AG09319 (cell line): ENCODE measurements at places on chromosomes 3 and 15.

DNA sequence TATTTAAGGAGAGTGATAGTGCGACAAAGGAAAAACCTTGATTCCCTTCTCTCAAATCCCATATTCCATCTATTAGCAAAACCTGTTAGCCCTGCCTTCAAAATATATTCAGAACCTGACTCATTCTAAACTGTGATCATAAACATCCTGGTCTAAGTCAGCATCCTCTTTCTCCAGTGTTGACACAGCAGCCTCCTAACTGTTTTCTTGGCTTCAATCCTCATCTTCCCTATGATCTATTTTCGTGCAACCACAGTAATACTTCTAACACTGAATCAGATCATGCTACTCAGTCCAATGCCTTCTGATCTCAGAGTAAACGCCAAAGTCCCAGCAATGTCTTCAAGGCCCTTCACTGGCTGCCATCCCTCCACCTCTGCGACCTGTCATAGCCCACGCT is 785.1 kb downstream of the EDEM1 start:
- DNase-seq, result no peak

DNA sequence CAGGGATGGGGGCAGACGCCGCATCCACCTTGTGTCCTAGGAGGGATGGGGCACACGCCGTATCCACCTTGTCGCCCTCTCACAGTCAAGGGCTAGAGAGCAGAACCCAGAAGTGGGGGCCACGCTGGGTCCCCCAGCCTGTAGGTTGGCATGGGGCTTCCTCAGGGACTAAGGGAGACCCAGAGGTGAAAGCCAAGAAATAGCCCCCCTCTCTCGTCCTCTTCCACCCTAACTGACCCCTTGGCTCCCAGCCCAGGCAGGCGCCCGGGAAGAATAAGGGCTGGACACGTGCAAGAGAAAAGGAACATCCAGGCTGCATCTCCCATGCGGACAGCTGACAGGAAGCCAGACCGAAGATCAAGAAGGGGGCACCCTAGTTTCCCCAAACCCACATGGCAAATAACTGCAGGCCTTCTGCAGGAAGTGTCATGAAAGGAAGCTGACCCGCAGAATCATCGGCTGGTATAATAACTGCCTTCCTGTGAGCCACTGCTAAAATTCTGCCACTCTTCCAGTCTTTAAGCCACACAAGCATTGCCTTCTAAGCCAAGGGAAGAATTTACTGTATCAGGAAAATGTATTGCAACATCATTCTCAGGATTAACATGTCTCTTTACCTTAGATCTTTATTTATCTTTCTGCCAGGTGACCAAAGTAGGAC is 38.5 kb upstream of the TFRC start:
- DNase-seq, result no peak

DNA sequence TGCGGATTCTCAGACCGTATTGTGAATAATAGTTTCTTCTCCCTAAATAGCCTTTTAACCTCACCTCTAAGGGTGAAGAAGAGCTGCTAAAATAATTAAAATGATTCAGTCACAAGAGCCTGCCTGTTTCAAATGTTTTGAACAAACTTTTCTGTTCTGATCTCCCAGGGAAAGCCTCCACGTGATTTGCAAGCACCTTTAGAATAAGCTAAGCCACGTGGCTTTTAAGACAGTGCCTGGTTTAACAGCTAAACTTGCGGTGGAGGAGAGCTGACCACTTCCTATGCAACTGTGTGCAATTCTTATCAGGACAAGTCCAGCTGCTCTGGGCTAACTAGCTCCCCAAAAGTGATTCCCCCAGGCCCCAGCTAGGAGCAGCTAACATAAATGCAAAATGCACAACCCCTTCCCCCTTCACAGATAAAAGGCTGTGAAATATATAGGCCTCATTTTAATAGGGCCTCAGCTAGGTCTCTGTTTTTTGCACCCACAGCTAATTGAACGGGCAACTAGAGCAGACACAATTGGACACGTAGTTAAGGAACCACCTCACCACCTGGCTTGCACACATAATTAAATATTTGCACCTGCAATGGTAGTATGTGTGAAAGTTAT is 401.2 kb upstream of the NR2F2 start:
- DNase-seq, result no peak

GRCh38 chr15:42012241-42012640 is 8.6 kb downstream of the PLA2G4E start:
- DNase-seq, result no peak

GRCh38 chr3:37463163-37463562 is 288.8 kb upstream of the LRRFIP2 start:
- DNase-seq, result no peak

- DNase-seq, result no peak
Measured at GRCh38 chr15:51405693-51406523, 64.5 kb downstream of the GLDN start.

- DNase-seq, result no peak
Measured at GRCh38 chr3:76470285-76470684, 569.6 kb upstream of the ROBO2 start.

DNA sequence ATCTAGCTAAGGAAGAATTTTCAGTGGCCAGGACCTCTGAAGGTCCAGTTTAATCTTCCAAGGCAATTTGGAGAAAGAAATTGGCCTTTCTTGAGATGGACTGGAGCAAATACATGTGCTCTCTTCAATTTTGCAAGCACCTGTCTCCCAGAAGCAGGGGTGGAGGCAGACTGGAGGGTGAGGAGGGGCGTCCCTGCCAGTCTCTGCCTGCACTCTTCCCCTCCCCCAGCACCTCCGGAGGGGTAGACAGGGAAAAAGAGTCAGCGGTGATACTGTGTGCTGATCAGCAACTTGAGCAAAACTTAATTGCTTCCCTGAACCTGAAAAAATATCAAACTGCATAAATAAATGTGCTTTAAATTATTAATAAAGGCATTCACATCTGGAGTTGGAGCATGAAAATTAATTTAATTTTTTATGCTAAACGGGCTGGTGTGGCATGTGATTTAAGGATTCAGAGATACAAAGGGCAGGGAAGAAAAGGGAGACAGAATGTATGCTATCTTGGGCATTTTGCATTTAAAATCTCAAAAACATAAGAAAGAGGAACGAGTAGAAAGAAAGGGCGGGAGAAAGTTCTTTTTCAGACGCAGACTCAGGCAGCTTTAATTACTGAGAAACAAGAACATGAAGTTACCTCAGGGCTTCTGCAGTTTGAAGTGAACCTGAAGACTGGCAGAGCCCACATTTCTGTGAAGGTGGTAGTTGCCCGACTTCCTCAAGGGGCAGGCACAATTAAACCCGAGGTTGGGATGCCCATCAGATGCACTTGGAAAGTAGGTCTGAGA is 319.7 kb downstream of the UACA start:
- DNase-seq, result no peak

DNA sequence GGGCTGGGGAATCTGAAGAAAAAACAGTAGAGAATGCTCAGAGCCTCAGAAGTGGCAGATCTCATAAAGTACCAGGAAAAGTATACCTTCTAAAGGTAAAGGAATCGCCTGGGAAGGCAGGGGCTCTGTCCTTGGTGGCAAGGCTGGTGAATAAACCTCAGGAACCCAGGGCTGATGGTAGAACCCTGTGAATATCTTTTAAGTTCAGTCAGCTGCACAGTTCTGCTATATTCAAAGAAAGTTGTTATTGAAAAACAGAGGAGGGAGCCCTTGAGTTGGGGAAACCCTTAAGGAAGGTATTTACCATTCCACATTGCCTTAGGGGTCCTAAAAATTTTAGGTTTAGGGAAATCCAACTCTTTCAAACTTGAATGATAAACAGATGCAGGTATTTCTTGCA is 31.2 kb downstream of the ZPLD1 start:
- no peak for DNase-seq

GRCh38 chr15:88995449-88995848 is 82.3 kb upstream of the MFGE8 start:
- no peak for DNase-seq

DNA sequence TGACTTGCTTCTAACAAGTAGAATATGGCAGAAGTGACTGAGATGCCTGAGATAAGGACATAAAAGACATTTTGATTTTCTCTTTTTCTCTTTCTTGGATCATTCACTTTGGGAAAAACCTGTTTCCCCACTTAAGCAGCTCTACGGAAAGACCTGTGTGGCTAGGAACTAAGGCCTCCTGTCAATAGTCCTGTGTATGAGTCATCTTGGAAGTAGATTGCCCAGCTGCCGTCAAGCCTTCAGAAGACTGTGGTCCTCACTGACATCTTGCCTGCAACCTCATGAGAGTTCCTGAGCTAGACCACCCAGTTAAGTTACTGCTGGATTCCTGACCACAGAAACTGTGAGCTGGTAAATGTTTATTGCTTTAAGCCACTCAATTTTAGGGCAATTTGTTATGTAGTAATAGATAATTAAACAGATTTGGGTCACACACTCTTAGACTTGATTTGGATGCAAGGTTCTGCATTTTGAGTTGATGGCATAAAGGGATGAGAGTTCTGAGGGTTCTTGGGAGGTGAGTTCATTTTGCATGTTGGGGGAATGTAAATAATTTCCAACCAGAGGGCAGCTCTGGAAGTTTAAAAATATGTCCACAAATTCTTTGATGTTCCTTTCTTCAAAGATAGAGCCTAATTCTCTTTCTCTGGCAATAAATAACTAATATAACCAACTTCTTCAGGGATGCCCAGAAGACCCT is 229.2 kb downstream of the SQOR start:
- DNase-seq, result no peak

GRCh38 chr3:167732313-167733065 is 2.2 kb downstream of the PDCD10 start:
- DNase-seq, result no peak

DNA sequence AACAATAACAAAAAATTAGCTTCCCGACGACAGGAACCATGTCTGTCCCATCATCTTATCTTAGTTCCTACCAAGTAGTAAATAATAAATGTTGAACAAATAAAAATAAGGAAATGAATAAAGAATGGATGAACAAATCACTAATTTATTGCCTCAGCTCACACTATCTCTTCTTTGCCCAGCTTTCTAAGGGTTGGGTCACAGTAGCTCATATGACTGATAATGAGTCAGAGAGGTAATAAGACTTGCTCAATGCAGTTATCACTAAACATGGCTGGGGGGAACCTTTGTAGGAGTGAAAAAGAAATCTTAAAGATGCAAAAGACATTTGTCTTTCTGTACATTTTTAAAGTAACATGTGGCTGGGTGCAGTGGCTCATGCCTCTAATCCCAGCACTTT is 182.2 kb downstream of the WDR76 start:
- DNase-seq, result no peak

DNA sequence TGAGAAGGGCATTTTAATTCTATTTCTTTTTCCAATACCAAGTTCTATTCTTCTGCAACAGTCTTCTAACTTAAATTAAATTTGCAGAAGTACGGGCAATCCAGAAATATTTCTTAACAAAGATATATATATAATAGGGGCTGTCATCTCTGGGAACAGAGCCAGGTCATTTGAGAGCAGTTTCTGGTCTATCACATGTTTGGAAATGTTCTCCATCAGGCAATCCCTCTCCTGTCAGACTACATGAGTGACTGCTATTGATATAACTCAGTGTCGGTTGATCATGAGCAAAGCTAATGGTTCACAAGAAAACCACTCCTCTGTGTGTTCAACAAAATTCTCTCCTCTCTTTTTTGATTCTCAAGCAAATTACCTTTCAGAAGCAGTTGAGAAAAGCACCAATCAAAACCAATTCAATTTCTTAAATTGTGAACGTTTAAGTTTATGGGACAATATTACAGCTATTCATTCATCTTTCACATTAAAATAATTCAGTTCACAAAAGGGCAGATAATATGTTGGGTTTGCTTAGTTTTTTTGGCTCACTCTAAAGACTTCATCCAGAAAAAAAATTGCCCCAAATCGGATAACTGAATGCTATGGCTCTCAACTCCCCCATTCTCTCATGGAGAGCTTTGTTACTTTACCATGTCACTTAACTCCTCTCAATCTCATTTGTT is 152.9 kb upstream of the TGFBR2 start:
- no peak for DNase-seq

DNA sequence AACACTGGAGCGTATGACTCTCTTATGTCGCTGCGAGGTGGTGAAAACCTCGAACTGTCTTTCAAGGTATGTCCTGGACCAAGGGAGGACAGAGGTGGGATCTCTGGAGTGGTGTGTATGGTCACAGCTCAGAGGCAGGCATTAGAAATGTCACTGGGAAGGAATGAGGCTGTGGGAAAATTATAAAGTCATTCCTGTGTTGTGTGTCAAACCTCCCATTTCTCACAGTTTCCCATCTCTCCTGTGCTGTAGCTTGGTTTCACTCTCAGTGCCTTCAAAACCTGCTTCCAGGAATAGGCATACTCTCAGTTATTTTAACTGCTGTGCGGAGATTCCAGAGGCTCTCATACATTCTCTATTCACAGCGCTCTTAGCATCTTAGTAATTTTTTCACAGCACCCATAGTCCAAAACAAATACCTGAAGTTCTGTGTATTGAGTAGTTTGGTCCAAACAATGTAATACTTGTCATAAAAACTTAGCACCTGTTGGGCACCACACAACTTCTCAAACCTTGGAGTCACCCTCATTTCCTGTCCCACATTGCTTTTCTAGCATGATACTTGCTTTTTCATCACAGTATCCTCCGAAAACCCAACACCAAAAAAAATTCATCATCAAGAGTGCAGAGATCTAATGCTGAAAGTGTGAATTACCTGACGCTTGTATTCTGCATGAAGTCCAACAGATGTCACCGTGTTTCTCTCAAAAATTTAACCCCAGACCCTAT is 36.9 kb downstream of the GALNT15 start:
- DNase-seq, result no peak

GRCh38 chr3:128906031-128906803 is 26.8 kb downstream of the ACAD9 start:
- DNase-seq, result no peak

- no peak for DNase-seq
Measured at GRCh38 chr3:104190681-104191080, 1176.0 kb upstream of the ALCAM start.

DNA sequence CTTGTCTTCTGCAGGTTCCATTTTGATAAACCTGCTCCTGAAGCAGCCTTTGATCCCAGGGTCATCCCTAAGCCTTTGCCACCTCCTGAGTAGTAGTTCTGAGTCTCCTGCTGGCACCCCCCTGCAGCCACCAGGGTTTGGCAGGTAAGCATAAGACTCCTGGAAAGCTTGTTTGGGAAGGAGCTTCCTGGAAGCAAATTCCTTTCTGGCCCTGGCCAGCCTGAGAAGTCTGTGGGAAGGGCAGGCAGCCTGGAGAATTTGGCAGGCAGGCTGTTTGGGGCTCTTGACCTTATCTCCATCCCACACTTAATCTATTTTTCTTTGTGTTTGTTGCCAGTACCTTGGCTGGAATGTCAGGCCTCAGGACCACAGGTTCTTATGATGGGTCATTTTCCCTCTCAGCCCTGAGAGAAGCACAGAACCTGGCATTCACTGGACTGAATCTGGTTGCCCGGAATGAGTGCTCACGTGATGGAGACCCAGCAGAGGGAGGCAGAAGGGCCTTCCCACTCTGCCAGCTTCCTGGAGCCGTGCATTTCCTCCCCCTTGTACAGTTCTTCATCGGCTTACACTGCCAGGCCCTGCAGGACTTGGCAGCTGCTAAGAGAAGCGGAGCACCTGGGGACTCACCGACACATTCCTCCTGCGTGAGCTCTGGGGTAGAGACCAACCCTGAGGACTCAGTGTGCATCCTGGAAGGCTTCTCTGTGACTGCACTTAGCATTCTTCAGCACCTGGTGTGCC is 13.4 kb downstream of the ATRIP start:
- no peak for DNase-seq

GRCh38 chr15:51224428-51224827 is 114.0 kb downstream of the CYP19A1 start:
- no peak for DNase-seq
